ENCODE measurements at places on chromosomes 12 and 14. TPM values are rescaled to one million over a fixed set of nuclear protein-coding genes. Genes with fewer than 3 reads are reported as not detected.

- no peak for DNase-seq
These were observed 30.0 kb downstream of the HCFC2 start for GRCh38 chr12:104094284-104094683.

DNA sequence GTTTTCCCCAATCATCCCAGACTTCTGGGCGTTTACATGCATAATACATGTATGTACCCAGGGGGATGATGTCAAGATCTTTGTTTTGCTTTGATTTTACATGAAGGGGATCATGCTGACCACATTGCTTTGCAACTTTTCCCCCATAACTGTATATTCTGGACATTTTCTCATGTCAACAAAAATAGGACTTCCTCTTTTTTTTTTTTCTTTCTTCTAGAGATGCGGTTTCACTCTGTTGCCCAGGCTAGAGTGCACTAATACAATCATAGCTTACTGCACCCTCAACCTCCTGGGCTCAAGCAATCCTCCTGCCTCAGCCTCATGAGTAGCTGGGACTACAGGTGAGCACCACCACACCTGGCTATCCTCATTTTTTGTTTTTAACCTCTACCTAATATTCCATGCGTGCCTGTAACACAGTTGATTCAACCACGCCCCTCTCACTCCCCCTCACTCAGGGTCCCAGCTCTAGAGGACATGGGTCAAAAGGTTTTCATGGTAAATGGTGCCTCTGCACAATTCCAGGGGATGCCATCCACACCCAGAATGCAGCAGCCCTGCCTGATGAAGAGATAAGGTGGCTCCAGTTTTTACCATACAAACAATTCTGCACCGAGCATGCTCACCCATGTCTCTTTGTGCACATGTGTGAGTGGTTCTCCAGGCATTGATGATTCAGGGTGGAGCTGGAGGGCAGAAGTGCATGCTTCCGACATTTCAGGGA is 32.0 kb upstream of the CIPC start:
- DNase-seq = no peak

- no peak for DNase-seq
These were observed 88.8 kb upstream of the DIO3 start for GRCh38 chr14:101472518-101472849.

DNA sequence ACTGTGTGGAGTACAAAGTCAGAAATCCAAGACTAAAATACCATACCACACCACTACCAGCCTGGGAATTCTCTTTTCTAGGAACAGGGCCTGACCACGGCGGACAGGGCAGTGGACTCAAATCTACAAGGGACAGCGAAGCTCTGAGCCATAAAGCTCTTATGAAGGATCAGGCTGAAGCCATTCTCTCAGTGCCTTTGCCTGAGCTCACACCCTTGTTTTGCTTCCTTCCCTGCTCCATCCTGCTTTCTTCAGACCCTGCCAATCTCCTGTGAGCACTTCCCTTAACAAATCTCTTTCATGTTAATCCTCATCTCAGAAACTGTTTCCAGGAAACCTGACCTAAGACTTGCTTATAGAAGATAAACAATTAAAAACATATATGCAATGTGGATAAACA is 398.5 kb downstream of the MDGA2 start:
- no peak for DNase-seq

- peak; percentile 30 for DNase-seq
These were observed 8.7 kb upstream of the SELPLG start for GRCh38 chr12:108642269-108642870.

DNA sequence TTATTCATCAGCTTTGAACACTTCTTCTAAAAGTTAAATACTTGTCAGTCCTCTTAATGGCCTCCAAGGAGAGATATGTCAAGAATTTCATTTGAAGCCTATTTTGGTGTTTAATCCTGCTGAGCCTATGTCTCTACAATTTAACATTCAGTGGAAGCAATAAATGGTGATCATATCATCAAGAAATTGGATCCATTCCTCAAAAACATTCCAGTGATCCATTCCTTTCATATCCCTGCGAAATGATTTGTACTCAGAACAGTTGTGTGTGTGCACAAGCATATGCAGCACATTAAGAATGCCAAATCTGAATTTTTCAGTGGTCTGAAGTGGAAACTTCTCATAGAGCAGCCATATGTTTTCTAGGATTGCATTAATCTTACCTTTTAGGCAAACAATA is 373.7 kb upstream of the SYT1 start:
- DNase-seq = no peak

- no peak for DNase-seq
These were observed 134.3 kb downstream of the TTC7B start for GRCh38 chr14:90681929-90682328.

- DNase-seq = no peak
These were observed 76.5 kb downstream of the TRMT5 start for GRCh38 chr14:60904381-60904780.

DNA sequence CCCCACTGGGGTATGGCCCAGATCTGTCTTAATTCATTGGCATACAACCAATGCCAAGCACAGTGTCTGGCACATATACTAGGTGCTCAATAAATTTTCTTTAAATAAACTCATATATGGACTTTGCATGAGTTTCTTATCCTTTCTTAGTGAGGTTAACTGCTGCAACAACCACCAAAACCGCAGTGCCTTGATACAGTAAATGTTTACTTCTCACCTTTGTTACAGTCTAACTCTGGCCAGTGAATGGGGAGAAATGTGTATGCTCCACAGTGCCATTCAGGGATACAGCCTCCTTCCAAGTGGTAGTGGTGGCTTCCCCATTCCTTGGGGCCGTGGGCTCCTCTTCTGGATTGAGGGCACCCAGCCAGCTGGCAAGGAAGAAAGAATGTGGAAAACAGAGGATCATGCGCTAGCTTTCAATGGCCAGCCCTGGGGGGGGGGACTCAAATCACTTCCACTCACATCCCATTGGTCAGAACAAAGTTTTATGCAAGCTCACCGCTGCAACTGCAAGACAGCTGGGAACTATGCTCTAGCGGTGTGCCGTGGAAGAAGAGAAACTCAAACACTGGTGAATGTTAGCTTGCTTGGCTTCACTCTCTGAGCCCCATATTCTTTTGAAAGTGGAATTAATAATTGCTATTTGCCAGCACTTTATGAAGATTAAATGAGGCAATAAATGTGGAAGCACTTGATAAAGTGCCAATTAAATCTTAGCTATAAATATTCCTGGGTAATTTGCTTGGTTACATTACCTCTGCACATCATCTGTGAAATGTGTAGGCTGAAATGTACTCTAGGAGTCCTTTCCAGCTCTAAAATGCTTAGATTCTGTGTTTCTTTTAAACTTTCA is 51.0 kb upstream of the SOCS2 start:
- no peak for DNase-seq

- no peak for DNase-seq
These were observed 4.7 kb downstream of the NFYB start for GRCh38 chr12:104133321-104133720.

DNA sequence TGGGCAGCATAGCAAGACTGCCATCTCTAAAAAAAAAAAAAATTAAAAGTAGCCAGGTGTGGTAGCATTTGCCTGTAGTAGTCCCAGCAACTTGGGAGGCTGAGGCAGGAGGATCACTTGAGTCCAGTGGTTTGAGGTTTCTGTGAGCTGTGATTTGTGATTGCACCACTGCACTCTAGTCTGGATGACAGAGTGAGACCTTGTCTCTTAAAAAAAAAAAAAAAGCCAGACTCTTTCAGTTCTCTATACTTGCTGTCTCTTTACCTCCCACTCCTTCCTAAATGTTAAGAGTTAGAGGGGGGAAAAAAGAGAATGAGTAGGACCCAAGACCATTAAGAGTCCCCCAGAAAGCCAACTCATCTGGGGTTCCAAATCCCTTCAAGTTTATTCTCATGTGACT is 17.8 kb downstream of the EIF2S1 start:
- no peak for DNase-seq

DNA sequence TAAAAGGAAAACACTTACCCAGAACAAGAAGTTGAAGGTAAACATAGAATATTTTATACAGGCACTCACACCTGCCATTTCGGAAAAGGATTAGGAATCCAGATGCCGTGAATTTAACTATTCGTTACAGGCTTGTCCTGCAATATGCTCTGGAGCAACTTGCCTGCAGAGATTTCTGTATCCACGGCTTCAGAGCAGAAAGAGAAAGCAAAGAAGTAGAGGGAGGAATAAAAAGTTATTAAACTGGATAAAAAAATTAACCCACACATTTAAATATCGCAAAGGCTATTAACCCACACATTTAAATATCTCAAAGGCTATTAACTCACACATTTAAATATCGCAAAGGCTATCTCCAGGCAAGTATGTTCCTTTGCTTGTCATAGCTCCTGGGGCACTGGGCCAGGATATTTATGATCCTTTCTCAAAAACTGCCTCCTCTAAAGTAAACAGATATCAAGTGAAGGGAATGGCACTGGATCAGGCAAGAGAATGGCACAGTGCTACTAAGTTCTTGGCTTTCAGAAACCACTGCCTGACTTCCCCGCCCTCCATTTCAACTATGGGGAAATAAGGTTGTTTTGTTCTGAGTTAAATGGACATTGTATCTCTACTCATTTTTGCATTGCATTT is at the start of gene TSPAN8:
Gene TSPAN8 (minus strand): TSS at position 399 of the 633 bp plus-strand sequence. CDS start 321 bp downstream, at position 78.
- DNase-seq = no peak

GRCh38 chr12:4116251-4117111 is 157.1 kb upstream of the CCND2 start:
- DNase-seq = no peak

GRCh38 chr12:7609495-7609894 is 56.2 kb downstream of the APOBEC1 start:
- DNase-seq = no peak

- no peak for DNase-seq
These were observed 97.6 kb upstream of the SLC38A2 start for GRCh38 chr12:46470036-46470627.

GRCh38 chr12:123105211-123105826 is 45.6 kb downstream of the PITPNM2 start:
- no peak for DNase-seq

DNA sequence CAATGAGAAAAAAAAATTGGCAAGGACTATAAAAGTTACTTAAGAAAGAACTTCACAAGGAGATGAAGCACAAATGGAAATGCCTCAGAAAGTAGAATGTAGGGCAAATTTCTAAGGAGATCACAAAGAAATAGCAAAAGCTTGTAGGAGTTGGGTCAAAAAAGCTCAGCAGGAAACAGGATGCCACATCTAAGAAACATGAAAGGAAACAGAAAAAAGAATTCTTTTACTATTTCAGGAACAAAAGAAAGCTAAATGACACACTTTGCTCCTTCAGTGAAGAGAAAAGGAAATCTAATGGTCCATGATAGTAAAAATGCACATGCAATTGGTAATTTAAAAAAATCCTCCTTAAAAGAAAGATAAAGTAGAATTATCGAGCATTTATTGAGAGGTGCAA is 452.1 kb upstream of the GARIN6 start:
- no peak for DNase-seq

GRCh38 chr12:100348657-100349454 is 8.0 kb upstream of the SLC17A8 start:
- DNase-seq = no peak

DNA sequence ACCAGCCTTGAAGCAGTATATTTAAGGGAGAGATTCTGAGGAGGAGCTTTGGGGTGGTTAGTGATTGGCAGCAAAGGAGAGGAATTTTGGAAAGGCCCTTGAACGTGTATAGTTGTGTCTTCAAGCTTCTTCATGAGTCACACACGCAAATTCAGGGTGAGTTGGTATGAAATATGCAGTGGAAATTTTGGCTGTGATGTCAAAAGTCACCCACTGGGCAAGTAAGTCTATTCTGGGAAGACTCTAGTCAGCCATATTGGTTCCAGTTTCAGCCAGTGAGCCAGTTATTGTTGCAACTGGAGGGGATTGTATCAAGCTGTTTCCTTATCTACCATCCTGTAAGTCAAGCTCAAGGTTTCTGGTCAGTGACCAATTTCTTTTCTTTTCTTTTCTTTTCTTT is 32.0 kb upstream of the VASH1 start:
- no peak for DNase-seq

DNA sequence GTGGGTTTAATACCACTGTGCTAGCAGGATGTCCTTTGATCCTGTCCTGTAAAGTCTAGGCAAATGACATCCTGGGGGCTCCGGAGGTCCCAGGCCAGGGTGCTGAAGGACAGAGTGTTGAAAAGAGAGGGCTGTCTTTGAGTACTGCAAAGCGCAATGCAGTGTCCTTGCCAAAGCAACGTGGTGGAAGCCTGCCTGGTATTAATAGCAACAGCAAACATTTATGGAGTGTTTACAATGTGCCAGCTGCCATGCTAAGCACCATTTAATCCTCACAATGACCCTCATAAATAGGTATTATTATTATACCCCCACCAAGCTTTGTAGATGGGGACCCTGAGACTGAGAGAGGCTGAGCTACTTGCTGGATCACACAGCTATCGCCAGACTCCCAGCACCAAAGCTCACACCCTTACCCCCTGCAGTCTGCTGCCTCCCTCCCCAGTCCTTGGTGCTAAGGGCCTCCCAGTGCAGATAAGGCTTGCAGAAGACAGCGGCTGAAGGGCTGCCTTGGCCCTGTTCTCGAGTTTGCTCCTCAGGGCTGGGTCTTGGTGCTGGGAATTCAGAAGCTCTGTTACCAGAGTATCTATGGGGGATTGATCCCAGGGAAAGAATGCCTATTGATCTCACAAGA is 427.7 kb downstream of the FUT8 start:
- DNase-seq = no peak

GRCh38 chr14:65637780-65638179 is 225.2 kb downstream of the FUT8 start:
- no peak for DNase-seq

DNA sequence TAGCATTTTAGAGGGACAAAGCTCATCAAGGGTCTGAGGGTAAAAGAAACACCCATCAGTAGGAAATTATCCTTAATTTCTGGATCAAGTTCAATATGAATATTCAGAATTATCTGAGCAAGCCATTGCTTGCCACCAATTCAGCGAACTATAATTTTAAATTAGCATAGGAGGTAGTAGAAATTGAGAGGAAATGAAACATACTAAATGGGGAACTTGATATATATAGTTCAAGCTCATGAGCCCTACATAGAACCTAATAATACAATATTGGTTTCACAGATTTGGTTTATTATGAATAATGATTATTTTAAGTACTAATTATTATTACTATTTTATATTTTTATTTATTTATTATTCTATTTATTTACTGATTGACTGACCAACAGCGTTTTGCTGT is 42.1 kb upstream of the GXYLT1 start:
- no peak for DNase-seq

Gene MYH6
- 0.12 TPM for total RNA-seq

Gene CCDC85C
- 23.1 TPM for total RNA-seq

Gene SALL2
- 0.40 TPM for total RNA-seq

Gene CIROP
- not detected for total RNA-seq

Gene RD3L
- 1.2 TPM for total RNA-seq

Gene MGST1
- total RNA-seq = 1,196 TPM

Gene GPR135
- total RNA-seq = 1.3 TPM

Gene NRIP2
- 0.20 TPM for total RNA-seq

Gene SOS2
- 9.0 TPM for total RNA-seq

Gene LBHD2
- total RNA-seq = not detected

Gene C14orf93
- total RNA-seq = 3.9 TPM

Gene A2M
- total RNA-seq = 2,262 TPM

Gene IAPP
- not detected for total RNA-seq

Gene CLEC2A
- not detected for total RNA-seq

Gene FOXN4
- total RNA-seq = 0.12 TPM

Gene SYCP3
- not detected for total RNA-seq

Measured in right lobe of liver (tissue), 6 donors.